ENCODE measurements at places on chromosomes 4 and X.
A peak's percentile ranks its signal among the peaks of the same experiment; 100 is the strongest.

- no peak for DNase-seq
These were observed 211.1 kb downstream of the ADAMTS3 start for GRCh38 chr4:72357908-72358307.

DNA sequence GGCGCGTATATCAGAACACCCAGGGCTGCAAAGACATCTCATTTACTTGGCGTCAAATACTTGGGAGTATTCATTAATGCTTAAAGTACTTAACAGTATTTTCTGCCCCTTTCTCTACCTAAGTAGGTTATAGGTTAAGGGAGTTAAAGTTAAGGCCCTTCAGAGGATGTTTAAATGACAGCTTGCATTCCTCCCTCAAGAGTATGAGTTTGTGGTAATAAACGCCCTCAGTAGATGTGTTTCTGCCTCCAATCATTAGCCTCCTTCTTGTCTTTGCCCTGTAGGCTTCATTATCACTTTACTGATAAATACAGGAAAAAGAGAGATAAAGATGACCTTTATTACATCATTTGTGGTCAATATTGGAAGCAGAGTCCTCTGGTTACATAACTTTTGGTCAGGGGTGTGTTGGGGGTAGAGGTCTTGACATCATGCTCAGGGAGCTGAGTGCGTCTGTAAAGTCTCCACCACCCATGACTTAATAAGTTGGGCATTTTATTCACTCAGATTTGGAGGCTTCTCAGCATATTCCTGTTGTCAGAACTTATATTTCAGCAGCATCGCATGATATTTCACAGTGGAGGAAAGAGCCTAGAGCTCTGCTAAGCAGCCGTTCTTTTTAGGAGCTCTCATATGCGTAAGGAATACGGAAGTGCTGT is 145.9 kb downstream of the CPE start:
- no peak for DNase-seq

GRCh38 chr4:25760518-25761157 is 102.2 kb downstream of the SEL1L3 start:
- no peak for DNase-seq

DNA sequence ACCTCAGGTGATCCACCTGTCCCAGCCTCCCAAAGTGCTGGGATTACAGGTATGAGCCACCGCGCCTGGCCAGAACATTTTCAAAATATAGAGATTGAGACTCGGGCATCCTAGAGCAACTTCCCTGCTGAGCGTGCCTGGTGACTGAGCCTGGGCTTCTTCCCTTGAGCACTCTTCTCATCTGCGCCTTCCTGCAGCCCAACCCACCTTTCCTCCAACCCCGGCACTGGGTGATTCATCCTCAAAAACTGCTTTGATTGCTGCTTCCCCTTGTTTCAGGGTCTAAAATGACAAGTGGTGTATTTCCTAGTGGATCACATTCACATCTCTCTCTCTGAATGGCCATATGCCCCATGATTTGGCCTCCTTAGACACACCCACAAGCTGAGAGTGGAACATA is 37.8 kb downstream of the PHKA2 start:
- no peak for DNase-seq

- DNase-seq, result peak; percentile 11
These were observed 20.1 kb upstream of the CSF2RA start for GRCh38 chrX:1248331-1249061.

- no peak for DNase-seq
These were observed 68.5 kb upstream of the FSTL5 start for GRCh38 chr4:162232349-162232748.
